ENCODE measurements at places on chromosomes 1 and 21.

DNA sequence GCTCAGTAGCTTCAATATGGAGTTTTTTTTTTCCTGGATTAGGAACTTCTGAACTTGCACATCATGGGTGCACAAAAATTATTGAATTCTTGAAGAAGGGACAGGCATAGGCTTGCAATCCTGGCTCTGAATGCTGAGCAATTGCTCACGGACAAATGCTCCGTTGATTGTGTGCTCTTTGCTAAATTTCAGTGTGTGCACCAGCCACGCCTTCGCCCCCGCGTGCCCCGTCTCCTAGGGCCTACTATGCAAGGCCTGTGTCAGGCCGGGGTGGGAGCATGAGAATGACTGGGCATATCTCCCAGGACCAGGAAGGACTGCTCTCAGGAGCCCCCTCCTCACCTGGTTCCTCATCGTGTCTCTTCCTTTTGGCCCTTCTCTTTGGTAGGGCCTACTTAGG is 17.4 kb downstream of the IL6R start:
- no peaks in the 10 kb centered on the region for H3K36me3 ChIP-seq
- peaks cover 54% of the 10 kb centered on the region for H3K4me1 ChIP-seq
- H3K4me3 ChIP-seq: no peak overlapping the region
- no peak for DNase-seq
- H3K27me3 ChIP-seq: no peaks in the 10 kb centered on the region
- no peak overlapping the region for H3K27ac ChIP-seq

DNA sequence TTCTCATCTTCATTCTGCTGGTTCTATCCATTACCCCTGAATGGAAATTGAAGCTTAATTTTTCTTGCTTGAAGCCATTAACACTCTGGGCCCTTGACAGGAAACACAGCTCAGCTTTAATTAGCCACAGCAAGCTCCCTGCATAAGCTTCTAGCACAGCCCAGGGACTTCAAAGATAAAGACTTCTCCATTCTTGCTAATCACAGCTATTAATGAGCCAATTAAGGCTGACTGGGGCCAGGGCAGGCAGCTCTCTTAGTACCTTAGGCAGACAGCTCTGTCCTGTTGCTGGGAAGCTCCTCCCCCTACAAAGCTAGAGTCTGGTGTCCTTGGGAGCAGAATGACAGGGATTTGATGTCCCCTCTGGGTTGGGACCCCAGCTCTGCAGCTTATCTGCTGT is 27.9 kb upstream of the TRABD2B start:
- H3K27ac ChIP-seq: no peak overlapping the region
- H3K4me1 ChIP-seq: no peaks in the 10 kb centered on the region
- H3K4me3 ChIP-seq: no peak overlapping the region
- DNase-seq: no peak
- no peaks in the 10 kb centered on the region for H3K27me3 ChIP-seq

GRCh38 chr1:179889589-179889988 is 7.5 kb downstream of the TOR1AIP1 start:
- H3K27ac ChIP-seq: no peak overlapping the region
- H3K27me3 ChIP-seq: no peaks in the 10 kb centered on the region
- peaks cover 44% of the 10 kb centered on the region for H3K4me1 ChIP-seq
- DNase-seq: no peak
- H3K36me3 ChIP-seq: peaks cover 29% of the 10 kb centered on the region

DNA sequence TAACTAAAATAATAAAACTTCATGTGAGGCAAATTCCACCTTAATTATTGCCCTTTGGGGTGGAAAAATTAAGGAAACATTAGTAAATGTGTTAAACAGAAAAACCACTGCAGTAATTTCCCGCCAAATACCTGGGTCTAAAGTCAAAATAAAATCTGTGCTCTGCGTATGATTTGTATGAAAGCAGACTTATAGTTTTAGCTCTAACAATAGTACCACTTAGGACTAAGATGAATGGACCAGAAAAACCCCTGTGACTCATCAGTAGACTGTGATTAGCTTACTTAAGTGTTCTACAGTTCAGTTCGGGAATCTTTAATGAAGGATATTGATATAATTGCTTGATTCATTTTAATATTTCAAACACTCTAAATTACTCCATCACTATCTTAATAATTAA is 23.3 kb upstream of the C1orf105 start:
- DNase-seq: no peak
- H3K4me1 ChIP-seq: peaks cover 53% of the 10 kb centered on the region
- H3K4me3 ChIP-seq: no peak overlapping the region
- H3K27me3 ChIP-seq: no peaks in the 10 kb centered on the region

DNA sequence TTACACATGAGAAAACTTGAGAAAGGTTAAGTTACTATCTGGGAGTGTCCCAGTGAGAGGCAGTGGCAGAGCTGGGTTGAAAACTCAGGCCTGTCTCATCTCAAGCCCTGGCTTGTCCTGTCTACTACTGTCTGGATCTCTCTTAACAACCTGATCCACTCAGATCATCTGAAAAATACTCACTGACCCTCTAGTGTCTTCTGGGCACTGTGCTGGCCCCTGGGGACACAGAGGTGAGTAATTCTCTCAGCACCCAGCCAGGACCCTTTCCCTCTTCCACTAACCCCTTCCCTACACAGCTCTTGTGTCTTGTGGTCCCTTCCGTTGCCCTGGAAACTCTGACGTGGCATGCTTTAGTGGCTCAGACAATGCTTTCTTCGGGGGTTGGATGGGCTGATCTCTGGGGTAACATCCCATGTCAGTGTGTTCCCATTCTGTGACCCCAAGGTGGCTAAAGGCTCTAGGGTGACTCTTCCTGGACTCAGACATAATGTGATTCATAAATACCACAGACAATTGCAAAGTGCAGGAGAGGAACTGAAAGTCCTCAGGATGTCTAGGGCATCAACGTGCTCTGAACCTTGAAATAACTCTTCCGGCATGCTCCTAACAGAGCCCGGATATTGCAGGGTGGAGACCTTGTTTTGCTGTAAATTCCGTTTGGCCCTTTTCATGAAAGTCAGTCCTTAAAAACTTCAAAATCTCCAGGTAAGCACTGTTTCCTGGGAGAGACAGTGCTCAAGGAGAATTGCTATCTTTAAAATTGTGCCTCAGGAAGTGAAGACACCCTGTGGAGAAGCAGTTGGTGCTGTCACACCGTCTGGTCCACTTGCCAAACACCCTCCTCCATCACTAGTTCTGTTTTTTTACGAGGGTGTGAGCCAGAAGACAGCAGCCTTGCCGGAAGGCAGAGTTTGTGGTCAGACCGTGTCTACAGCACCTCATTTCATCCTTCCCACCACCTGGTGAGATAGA is 4.0 kb downstream of the SHISAL2A start:
- H3K4me1 ChIP-seq: peaks cover 89% of the 10 kb centered on the region
- H3K27ac ChIP-seq: peak overlapping the region; percentile 81
- H3K27me3 ChIP-seq: no peaks in the 10 kb centered on the region
- DNase-seq: peak; percentile 90

GRCh38 chr1:93093332-93094006 is 14.4 kb downstream of the MTF2 start:
- no peak overlapping the region for H3K27ac ChIP-seq
- H3K36me3 ChIP-seq: no peaks in the 10 kb centered on the region
- no peak overlapping the region for H3K4me3 ChIP-seq
- H3K4me1 ChIP-seq: peaks cover 13% of the 10 kb centered on the region
- no peaks in the 10 kb centered on the region for H3K27me3 ChIP-seq

DNA sequence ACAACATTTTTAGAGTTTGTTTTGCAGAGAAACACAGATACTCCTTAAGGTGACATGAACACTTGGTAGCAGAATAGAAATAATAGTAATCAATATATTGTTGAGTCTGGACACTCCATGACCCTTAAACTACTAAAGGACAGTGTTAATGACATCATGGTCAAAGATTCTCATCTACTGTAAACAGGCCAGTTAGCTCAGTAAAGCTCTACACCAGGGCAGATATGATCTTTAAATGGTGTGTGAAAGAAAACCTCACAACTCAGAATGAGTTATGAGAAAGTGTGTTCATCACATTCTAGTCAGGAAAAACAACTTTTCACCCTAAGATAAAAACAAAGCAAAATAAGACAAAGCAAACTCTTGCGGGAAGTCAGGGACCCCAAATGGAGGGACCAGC is 58.1 kb upstream of the ADAMTS5 start:
- H3K4me3 ChIP-seq: no peak overlapping the region
- H3K27me3 ChIP-seq: no peaks in the 10 kb centered on the region
- H3K4me1 ChIP-seq: no peaks in the 10 kb centered on the region

GRCh38 chr1:94068999-94069918 is 51.7 kb downstream of the ABCA4 start:
- H3K4me3 ChIP-seq: no peak overlapping the region
- H3K36me3 ChIP-seq: no peaks in the 10 kb centered on the region
- no peak for DNase-seq
- H3K27me3 ChIP-seq: no peaks in the 10 kb centered on the region

DNA sequence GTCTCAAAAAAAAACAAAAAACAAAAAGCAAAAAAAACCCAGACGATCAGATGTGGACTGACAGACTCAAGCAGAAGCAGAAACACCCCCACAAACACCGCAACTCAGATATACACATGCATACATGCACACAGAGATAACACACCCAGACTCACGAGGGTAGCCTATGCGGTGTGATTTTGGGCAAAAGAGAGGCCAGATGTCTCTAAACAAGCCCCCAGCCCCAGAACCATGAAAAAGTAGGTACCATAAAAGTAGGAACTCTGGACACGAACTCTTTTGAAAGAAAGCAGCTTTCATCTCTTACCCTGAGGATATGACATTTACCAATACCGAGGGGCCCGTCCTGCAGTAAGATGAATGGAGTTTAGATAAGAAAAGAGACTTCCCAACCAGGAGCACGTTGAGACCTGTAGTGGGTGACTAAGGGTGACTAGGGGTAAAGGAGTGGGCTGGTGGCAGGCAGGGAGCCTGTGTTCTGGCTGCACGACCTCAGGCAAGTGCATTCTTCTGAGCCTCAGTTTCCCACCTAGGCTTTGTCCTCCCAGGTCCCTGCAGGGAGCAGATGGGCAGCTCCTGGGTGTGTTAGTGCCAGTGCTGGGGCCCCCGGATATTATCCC is 1.5 kb upstream of the TINAGL1 start:
- H3K4me3 ChIP-seq: no peak overlapping the region
- no peak for DNase-seq
- no peaks in the 10 kb centered on the region for H3K27me3 ChIP-seq
- no peaks in the 10 kb centered on the region for H3K4me1 ChIP-seq
- no peak overlapping the region for H3K27ac ChIP-seq

DNA sequence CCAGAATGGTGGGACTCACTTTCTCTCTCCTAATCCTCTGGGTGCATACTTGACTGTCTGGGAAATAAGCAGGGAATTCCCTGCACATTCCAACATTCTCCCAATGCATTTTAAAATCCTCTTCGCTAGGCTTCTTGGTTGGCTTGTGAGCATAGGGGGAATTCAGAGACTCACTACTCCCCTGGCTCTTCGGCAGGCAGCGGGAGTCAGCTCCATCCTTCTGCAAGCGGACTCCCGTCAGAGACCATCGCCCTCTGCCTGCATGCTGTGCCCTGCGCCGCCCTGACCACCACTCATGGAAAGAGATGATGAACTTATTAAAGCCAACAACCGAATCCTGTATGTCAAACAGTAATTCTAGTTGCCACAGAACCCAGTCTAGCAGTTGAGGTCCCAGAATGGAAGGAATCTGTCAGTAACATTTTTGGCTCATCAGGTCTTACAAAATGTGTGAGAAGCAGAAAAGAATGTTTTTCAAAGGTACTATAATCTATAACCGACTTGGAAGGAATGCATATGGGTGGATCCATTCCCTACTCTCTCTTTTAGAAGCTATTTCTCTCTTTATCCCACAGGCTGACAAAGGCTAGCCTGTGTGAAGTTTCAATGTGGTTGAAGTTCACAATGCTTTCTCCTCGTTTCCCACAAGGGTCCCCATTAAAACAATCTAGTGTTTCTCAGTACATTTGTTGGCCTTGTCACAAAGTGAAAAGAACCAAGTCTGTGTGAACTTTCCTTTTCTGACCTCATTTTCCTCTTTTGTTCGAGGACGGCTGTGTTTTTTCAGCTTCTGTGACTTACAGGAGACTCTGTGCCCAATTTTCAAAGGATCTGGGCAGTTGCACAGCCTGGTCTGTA is 119.1 kb upstream of the ADAR start:
- H3K27ac ChIP-seq: no peak overlapping the region
- DNase-seq: no peak
- H3K4me3 ChIP-seq: no peak overlapping the region
- H3K4me1 ChIP-seq: no peaks in the 10 kb centered on the region
- H3K36me3 ChIP-seq: no peaks in the 10 kb centered on the region

GRCh38 chr1:161137881-161138280 is 5.4 kb upstream of the DEDD start:
- H3K36me3 ChIP-seq: no peaks in the 10 kb centered on the region
- no peaks in the 10 kb centered on the region for H3K27me3 ChIP-seq
- H3K27ac ChIP-seq: no peak overlapping the region
- H3K4me3 ChIP-seq: no peak overlapping the region
- no peak for DNase-seq

DNA sequence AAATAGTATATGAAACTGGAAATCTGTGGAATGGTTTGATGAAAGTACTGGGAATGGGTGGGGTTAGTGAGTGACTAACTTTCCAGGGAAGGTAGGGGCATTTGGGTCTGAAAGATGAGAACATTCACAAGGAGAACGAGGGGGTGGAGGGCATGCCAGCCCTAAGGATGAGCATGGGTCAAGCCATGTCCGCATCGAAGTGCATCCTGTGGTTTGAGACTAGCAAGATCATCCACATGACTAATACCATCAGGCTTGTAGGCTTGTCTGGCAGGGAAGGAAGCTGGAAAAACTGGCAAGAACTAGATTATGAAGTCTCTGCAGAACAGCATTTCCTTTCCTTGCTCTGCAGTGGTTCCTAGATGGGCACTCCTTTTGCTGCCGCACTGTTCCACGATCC is 70.4 kb upstream of the UBE2U start:
- H3K4me3 ChIP-seq: no peak overlapping the region
- H3K36me3 ChIP-seq: no peaks in the 10 kb centered on the region
- no peak overlapping the region for H3K27ac ChIP-seq
- H3K27me3 ChIP-seq: no peaks in the 10 kb centered on the region
- H3K4me1 ChIP-seq: no peaks in the 10 kb centered on the region

- H3K4me3 ChIP-seq: no peak overlapping the region
- no peaks in the 10 kb centered on the region for H3K27me3 ChIP-seq
- no peak overlapping the region for H3K27ac ChIP-seq
- H3K36me3 ChIP-seq: no peaks in the 10 kb centered on the region
- no peaks in the 10 kb centered on the region for H3K4me1 ChIP-seq
Observed at GRCh38 chr1:177960939-177961622, 8.8 kb downstream of the SEC16B start.

DNA sequence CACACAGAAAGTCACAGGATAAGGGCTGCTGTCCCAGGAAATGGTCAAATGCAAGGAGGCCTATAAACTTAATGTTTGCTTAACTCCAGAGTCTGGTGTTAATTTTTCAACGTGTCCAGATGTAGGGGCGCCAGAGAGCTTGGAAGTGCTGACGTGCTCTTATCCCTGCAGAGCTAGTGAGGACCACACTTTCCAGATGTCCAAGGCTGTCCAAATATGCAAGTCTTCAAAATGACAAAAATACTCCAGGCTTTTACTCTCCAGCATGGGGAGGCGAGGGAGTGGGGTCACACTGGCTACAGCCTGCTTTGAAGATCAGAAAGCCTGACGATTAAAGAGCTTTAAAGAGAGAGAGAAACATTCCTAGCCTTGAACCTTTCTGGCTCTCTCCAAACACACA is 57.6 kb downstream of the ABCA4 start:
- H3K4me3 ChIP-seq: no peak overlapping the region
- no peaks in the 10 kb centered on the region for H3K36me3 ChIP-seq
- no peaks in the 10 kb centered on the region for H3K4me1 ChIP-seq
- H3K27me3 ChIP-seq: no peaks in the 10 kb centered on the region

- H3K27me3 ChIP-seq: no peaks in the 10 kb centered on the region
- H3K36me3 ChIP-seq: no peaks in the 10 kb centered on the region
- no peak overlapping the region for H3K4me3 ChIP-seq
- no peak overlapping the region for H3K27ac ChIP-seq
Observed at GRCh38 chr1:169318536-169319244, 48.9 kb downstream of the NME7 start.

GRCh38 chr1:221912230-221912629 is 170.3 kb upstream of the DUSP10 start:
- no peaks in the 10 kb centered on the region for H3K36me3 ChIP-seq
- no peaks in the 10 kb centered on the region for H3K4me1 ChIP-seq
- H3K27ac ChIP-seq: no peak overlapping the region

All from CD8-positive, alpha-beta memory T cell (primary cell).